ENCODE measurements at places on chromosomes 2 and 18. TPM values are rescaled to one million over a fixed set of nuclear protein-coding genes. Genes with fewer than 3 reads are reported as not detected.

GRCh38 chr2:219245148-219245898 lies at the start of the genes GLB1L and STK16:
TSS of gene GLB1L (minus strand) at chr2:219245444. CDS start at chr2:219243573, 1,871 bp downstream.
TSS of gene STK16 (plus strand) at chr2:219245479. CDS start at chr2:219246000, 521 bp downstream.
- H3K4me3 ChIP-seq: peak within 1 kb of the TSS; percentile 98
- peaks cover 52% of the 10 kb centered on the region for H3K4me1 ChIP-seq
- H3K27me3 ChIP-seq: no peaks in the 10 kb centered on the region
- H3K36me3 ChIP-seq: peaks cover 19% of the 10 kb centered on the region

Gene GYPC
- 76.7 TPM for total RNA-seq

DNA sequence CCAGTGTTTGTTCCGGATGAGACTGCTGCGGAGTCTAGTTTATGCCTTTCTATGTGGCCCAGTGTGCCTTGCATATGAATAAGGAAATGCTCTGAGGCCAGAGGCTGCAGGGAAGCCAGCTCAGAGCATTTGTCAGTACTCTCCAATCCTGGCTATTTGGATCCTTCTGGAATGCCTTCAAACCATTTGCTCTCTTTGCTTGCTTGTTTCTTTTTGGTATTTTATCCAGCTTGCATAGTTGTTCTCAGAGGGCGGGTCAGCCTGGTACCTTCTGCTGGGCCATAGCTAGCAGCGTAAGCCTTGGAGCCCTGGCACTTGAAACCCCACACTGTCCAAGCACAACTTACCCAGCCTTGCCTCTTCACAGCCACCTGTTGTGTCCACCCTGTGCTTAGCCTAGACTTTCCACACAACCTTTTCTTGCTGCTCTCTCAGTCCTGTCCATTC lies 20.5 kb downstream of the CENPO start:
- H3K4me1 ChIP-seq: no peaks in the 10 kb centered on the region
- H3K4me3 ChIP-seq: no peak overlapping the region
- H3K36me3 ChIP-seq: peaks cover 15% of the 10 kb centered on the region
- no peaks in the 10 kb centered on the region for H3K27me3 ChIP-seq
- no peak for DNase-seq
- H3K27ac ChIP-seq: no peak overlapping the region

Gene NFATC1
- 16.6 TPM for total RNA-seq

- DNase-seq: no peak
- H3K4me3 ChIP-seq: no peak overlapping the region
These were observed 39.5 kb upstream of the CERS6 start for GRCh38 chr2:168416555-168416954.

Gene CD8B2
- not detected for total RNA-seq

DNA sequence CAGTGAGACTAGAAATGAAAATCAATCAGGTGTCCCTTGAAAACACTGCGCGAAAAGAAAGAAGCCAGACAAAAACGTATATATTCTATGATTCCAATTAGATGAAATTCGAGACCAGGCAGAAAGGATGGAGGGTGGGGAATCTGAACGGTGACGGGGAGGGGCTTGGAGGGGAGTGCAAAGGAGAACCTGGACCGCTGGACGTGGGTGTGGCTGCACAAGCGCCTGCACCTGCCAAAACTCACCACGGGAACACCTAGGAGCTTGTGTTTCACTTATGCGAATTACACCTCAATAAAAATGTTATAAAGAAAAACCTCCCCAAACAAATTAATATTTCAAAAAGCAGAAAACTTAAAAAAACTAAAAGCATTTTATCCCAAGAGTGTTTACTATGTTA lies 21.9 kb downstream of the THAP4 start:
- H3K27ac ChIP-seq: no peak overlapping the region
- H3K4me1 ChIP-seq: peaks cover 12% of the 10 kb centered on the region
- no peak for DNase-seq

Gene SCN2A
- 0.58 TPM for total RNA-seq

Gene SANBR
- 11.1 TPM for total RNA-seq

DNA sequence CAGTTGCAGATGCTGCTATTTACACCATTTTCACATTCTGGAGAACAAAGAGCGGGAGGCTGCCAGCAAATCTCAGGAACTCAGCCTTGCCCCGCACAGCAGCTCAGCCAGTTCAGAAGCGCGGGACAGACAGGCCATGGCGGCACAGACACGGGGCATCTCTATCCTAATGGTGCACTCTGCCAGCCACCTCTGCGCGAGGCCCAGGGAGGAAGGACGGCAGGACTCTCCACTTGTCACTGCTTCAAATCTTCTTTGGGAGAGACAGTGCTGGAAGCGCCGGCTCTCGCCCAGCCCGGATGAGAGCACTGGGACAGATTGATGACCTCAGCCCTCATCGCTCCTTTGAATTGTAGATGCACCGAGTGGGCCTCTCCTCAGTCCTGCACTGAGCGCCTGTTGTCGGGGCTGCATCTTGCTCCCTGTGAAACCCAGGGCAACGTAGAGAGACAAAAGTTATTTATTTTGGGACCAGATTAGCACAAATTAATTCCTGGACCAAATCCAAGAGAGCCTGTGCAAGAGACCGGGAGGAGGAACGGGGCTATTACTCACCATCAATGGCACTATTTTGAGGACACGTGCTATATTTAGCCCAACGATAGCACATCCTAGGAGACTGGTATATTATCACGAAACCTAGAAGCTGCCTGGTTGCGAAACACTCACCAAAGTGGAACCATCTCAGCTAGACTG lies 211.4 kb upstream of the SMIM21 start:
- no peak for DNase-seq
- no peak overlapping the region for H3K27ac ChIP-seq
- peak overlapping the region; percentile 16 for H3K4me3 ChIP-seq

DNA sequence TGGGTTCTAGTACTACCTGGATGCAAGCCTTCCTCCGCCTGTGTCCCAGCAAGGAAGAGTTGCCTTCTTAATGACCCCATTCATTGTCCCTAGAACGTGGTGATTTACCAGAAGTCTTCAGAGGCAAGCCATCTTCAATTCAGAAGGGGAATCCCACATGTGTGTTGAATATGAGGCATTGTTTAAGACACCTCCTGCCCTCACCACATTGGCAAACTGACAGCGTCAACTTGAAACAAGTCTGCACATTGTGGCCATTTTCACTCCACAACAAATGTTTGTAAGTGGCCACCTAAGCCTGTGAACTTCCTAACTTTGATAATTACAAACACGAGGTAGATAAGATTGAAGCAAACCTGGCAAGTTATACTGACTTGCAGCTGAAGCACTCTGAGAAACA lies 83.7 kb downstream of the TCF7L1 start:
- no peak for DNase-seq
- H3K4me1 ChIP-seq: no peaks in the 10 kb centered on the region
- no peaks in the 10 kb centered on the region for H3K36me3 ChIP-seq
- no peaks in the 10 kb centered on the region for H3K27me3 ChIP-seq
- no peak overlapping the region for H3K27ac ChIP-seq

Measured in upper lobe of right lung (tissue), 1 donor.